ENCODE measurements at places on chromosomes 13 and 19. TPM values are rescaled to one million over a fixed set of nuclear protein-coding genes. Genes with fewer than 3 reads are reported as not detected.

Gene FUT1
- not detected for polyA plus RNA-seq

Gene ATP4B
- not detected for polyA plus RNA-seq

Gene SBK2
- polyA plus RNA-seq, result not detected

Gene PLPPR3
- not detected for polyA plus RNA-seq

Gene ZNF835
- polyA plus RNA-seq, result 13.0 TPM

Gene CCL25
- not detected for polyA plus RNA-seq

Gene EPS8L1
- polyA plus RNA-seq, result not detected

Gene KLK11
- polyA plus RNA-seq, result not detected
